ENCODE measurements at places on chromosomes 12 and 14. TPM values are rescaled to one million over a fixed set of nuclear protein-coding genes. Genes with fewer than 3 reads are reported as not detected.

The PRPH gene
- 0.08 TPM for polyA plus RNA-seq

The VDR gene
- 29.0 TPM for polyA plus RNA-seq

The PTPN21 gene
- 7.4 TPM for polyA plus RNA-seq

The GLS2 gene
- polyA plus RNA-seq, result 0.63 TPM

The NOXRED1 gene
- 0.33 TPM for polyA plus RNA-seq

The LRRC74A gene
- polyA plus RNA-seq, result not detected

The CATSPERB gene
- polyA plus RNA-seq, result 1.1 TPM

The SERPINA1 gene
- 0.71 TPM for polyA plus RNA-seq

The MNAT1 gene
- 63.9 TPM for polyA plus RNA-seq

The SDS gene
- not detected for polyA plus RNA-seq

The CCDC184 gene
- polyA plus RNA-seq, result 0.51 TPM

The KRT3 gene
- 0.36 TPM for polyA plus RNA-seq

The C1R gene
- 8.0 TPM for polyA plus RNA-seq

The AEBP2 gene
- polyA plus RNA-seq, result 19.6 TPM

The KRT75 gene
- 59.4 TPM for polyA plus RNA-seq

The DIP2B gene
- polyA plus RNA-seq, result 29.7 TPM

The IAPP gene
- not detected for polyA plus RNA-seq

The FAM90A1 gene
- 0.05 TPM for polyA plus RNA-seq

The CLEC2A gene
- polyA plus RNA-seq, result 0.88 TPM

The LRRC10 gene
- polyA plus RNA-seq, result not detected

The SELPLG gene
- 0.80 TPM for polyA plus RNA-seq

The RNF10 gene
- 60.3 TPM for polyA plus RNA-seq

The CRACR2A gene
- polyA plus RNA-seq, result 0.31 TPM

The PTGES3 gene
- 136 TPM for polyA plus RNA-seq

The ABCC9 gene
- 0.01 TPM for polyA plus RNA-seq

The IFI27L2 gene
- polyA plus RNA-seq, result 67.5 TPM

The AGAP2 gene
- polyA plus RNA-seq, result 0.13 TPM

The CCDC198 gene
- not detected for polyA plus RNA-seq

The CFAP73 gene
- polyA plus RNA-seq, result not detected

All from keratinocyte (primary cell).